Cardiac muscle cell (in vitro differentiated cells and primary cell): ENCODE measurements at places on chromosomes 12 and 14. TPM values are rescaled to one million over a fixed set of nuclear protein-coding genes. Genes with fewer than 3 reads are reported as not detected.
A peak's percentile ranks its signal among the peaks of the same experiment; 100 is the strongest.

The USP44 gene
- 0.28 and 2.2 TPM in 2 replicates for total RNA-seq

The GPR68 gene
- 0.35 and 0.42 TPM in 2 replicates for total RNA-seq

The CLEC7A gene
- not detected in 2 replicates for total RNA-seq

The IL23A gene
- 0.63 TPM in 1 of 2 replicates, not detected in the other for total RNA-seq

The IKZF4 gene
- total RNA-seq = 9.7 and 11.5 TPM in 2 replicates

The UNC79 gene
- total RNA-seq = 1.7 and 6.5 TPM in 2 replicates

The KRT2 gene
- total RNA-seq = not detected in 2 replicates

The NRL gene
- total RNA-seq = 4.2 and 6.7 TPM in 2 replicates

The NCOR2 gene
- total RNA-seq = 57.4 and 113 TPM in 2 replicates

The GPR132 gene
- 1.2 and 2.0 TPM in 2 replicates for total RNA-seq

The PRPH gene
- 0.53 and 4.0 TPM in 2 replicates for total RNA-seq

- no peaks in the 10 kb centered on the region for H3K27me3 ChIP-seq
- no peak overlapping the region for H3K27ac ChIP-seq
- no peaks in the 10 kb centered on the region for H3K4me1 ChIP-seq
- peaks cover 4% of the 10 kb centered on the region for H3K36me3 ChIP-seq
- H3K4me3 ChIP-seq = no peak overlapping the region
- peak; percentile 9 for DNase-seq
Measured at GRCh38 chr14:74035556-74035955, 16.4 kb downstream of the BBOF1 start.

GRCh38 chr12:43951286-43951685, 115.4 kb downstream of the TMEM117 start:
- DNase-seq = no peak
- no peak overlapping the region for H3K4me3 ChIP-seq
- H3K4me1 ChIP-seq = no peaks in the 10 kb centered on the region
- no peak overlapping the region for H3K27ac ChIP-seq
- no peaks in the 10 kb centered on the region for H3K27me3 ChIP-seq

DNA sequence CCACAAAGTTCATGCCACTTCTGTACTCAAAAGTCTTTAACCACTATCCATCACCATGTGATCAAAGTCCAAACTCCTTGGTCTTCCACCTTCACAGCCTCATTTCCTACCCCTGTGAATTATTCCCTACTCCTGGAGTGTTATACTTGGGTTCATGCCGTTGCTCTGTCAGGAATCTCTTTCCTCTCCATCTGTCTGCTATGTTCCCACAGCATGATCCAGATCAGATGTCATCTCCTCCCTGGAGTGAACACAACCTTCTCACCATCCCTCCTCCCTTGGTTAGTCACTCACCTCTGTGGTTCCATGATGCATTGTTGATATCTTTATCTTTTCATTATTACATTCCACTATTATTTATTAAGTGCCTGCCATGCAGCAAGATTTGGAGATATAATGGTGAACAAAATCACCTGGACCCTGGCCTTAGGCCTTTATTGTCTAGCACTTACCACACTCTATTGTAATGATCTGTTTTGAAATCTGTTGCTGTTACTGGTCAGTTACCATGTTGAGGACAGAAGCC, 22.4 kb downstream of the LACRT start:
- H3K4me3 ChIP-seq = no peak overlapping the region
- H3K27ac ChIP-seq = no peak overlapping the region
- no peaks in the 10 kb centered on the region for H3K27me3 ChIP-seq
- H3K36me3 ChIP-seq = no peaks in the 10 kb centered on the region
- no peaks in the 10 kb centered on the region for H3K4me1 ChIP-seq

GRCh38 chr12:27515671-27516070, 8.3 kb upstream of the PPFIBP1 start:
- no peak overlapping the region for H3K4me3 ChIP-seq

- no peaks in the 10 kb centered on the region for H3K4me1 ChIP-seq
- H3K27ac ChIP-seq = no peak overlapping the region
- no peak overlapping the region for H3K4me3 ChIP-seq
- H3K36me3 ChIP-seq = no peaks in the 10 kb centered on the region
- no peak for DNase-seq
Measured at GRCh38 chr12:63064080-63064479, 86.9 kb downstream of the AVPR1A start.

GRCh38 chr14:89740241-89740640, 214.3 kb downstream of the EFCAB11 start:
- no peak for DNase-seq
- H3K27me3 ChIP-seq = no peaks in the 10 kb centered on the region
- no peak overlapping the region for H3K4me3 ChIP-seq

DNA sequence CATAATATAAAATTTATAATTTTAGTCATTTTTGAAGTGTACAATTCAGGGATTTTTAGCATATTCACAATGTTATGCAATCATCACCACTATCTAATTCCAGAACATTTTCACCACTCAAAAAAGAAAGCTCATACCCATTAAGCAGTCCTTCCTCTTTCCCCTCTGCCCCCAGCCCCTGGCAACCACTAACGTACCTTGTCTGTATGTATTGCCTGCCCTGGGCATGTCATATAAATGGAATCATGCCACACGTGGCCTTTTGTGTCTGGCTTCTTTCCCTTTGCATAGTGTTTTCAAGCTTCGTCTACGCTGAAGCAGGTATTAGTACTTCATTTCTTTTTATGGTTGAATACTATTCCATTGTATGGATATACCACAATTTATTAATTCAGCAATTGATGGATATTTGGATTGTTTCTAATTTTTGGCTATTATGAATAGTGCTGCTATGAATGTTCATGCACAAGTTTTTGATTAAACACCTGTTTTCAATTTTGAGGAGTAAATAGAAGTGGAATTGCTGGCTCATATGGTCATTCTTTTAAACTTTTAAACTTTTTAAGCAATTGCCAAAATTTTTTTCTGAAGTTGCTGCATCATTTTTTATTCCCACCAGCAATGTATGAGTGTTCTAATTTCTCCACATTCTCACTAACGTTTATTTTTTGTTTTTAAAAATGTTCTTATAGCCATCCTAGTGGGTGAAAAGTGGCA, 1.6 kb upstream of the SSTR1 start:
- H3K27me3 ChIP-seq = peaks cover 66% of the 10 kb centered on the region
- H3K27ac ChIP-seq = no peak overlapping the region
- H3K36me3 ChIP-seq = no peaks in the 10 kb centered on the region
- H3K4me1 ChIP-seq = no peaks in the 10 kb centered on the region
- no peak for DNase-seq
- no peak overlapping the region for H3K4me3 ChIP-seq

DNA sequence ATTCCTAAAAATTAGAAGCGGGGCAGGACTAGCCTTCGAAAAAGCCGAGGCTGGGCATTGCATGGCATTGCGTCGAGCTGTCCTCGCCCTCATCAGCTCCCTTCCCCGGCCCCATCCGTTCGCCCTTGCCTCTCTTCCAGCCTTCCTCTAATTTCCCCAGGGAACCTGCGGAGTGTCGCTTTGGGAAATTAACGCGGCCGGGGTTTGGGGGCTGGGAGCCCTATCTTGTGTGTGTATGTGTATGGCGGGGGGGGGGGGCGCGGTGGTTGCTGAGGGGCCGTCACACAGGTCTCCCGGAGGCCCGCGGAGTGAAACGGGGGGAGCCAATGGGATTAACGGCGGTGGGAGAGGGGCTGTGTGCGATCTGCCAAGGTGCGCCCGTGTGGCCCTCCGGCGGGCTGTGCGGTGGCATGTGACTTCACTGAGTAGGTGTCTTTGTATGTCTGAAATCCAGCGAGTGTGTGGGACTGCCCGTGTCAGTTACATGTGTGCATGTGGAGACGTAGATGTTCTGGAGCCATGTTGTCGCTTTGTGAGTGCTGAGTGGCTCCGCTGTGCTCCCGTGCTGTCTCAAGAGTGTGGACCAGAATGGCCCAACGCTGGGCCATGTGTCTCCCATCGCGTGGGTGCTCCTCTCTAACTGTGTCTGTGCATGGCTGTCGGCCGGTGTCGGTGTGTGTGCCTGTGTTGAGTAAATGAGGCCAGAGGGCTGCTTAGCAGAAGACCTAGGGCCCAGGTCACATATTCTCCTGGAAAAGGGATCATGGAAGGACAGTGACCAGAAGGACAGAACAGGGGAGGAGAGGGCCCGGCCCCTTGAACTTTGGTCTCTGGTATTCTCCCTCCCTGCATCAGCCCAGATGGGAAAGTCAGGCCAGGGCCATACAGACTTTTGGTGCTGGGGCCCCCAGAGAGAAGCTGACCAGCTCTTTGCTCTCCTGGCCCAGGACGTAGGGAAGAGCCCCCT, 1.5 kb downstream of the PTMS start:
- no peaks in the 10 kb centered on the region for H3K36me3 ChIP-seq
- DNase-seq = peak; percentile 51
- peaks cover 30% of the 10 kb centered on the region for H3K4me1 ChIP-seq
- peaks cover 8% of the 10 kb centered on the region for H3K27me3 ChIP-seq
- H3K27ac ChIP-seq = peak overlapping the region; percentile 95

GRCh38 chr12:131808744-131809371, 19.3 kb upstream of the MMP17 start:
- no peak overlapping the region for H3K27ac ChIP-seq
- no peaks in the 10 kb centered on the region for H3K36me3 ChIP-seq
- DNase-seq = peak; percentile 67
- no peak overlapping the region for H3K4me3 ChIP-seq
- no peaks in the 10 kb centered on the region for H3K4me1 ChIP-seq

DNA sequence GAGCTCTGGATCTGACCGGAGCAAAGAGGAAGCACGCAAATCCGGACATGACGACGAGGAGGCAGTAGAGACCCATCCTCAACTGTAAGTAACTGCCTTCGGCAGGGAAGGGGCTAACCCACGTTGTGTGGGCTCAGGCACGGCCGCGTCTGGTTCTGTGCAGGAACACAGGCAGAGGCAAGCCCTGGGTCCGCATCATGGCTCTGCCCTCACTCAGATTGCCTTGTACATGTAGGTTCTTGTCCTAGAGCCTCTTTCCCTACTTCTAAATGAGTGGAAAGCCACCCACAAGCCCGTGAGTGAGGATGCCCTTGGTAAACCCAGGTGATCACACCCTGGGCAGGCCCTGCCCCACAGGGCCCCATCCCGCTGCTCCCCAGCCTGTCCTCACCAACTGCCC, 8.9 kb upstream of the RPLP0 start:
- no peak for DNase-seq
- peaks cover 18% of the 10 kb centered on the region for H3K36me3 ChIP-seq
- H3K4me3 ChIP-seq = no peak overlapping the region
- no peak overlapping the region for H3K27ac ChIP-seq

DNA sequence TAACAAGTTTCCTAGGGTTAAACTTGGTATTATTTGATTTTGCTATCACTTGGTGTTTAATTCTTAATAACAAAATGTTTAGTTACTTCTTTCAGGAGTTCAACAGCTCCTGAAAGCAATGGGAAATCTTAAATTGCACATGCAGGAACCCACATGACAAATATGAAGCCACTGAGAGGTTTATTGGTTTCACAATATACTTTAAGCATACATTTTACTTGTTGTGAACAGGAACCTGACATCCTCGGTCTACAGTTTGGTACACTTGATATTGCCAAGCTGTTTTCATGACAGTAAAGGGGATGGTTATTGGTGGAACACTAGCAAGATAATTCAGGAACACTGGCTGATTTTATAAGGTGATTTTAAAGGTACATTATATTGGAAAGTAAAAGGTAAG, 46.2 kb downstream of the SLC38A1 start:
- no peak overlapping the region for H3K4me3 ChIP-seq
- no peak for DNase-seq
- H3K4me1 ChIP-seq = no peaks in the 10 kb centered on the region
- H3K27me3 ChIP-seq = no peaks in the 10 kb centered on the region
- peaks cover 20% of the 10 kb centered on the region for H3K36me3 ChIP-seq

DNA sequence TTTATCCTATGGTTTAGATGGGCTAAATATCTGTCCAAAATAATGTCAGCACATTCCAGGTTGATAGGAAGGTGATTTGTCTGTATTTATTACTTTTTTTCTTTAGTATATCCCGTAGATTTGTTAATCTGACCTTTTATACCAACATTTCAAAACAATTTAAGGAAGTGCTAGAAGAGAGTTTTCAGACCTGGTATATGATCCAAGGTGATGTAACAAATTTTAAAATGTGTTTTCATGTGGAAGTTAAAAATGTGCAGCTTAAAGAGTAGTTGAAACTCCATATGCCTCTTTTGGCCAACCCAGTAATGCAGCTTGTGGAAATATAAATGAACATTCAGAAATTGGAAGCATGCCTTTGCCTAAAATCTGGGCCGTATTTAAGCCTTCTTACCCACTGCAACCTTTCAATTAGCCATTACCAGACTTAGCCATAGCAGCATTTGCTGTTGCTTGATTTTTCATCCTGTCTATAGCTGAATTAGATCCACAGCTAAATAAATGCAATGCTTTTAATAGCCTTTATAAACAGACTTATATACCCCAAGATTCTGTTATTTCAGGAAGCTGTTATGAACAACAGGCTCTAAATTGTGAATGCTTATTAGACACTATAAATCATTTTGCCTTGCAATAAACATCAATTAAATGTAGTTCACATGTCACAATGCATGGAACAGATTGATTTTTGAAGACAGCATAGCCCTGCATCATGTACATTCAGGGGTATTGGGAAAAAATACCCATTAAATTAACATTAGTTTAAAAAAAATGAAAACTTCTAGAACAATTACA, 271.2 kb downstream of the PDZRN4 start:
- no peak for DNase-seq
- no peak overlapping the region for H3K27ac ChIP-seq
- H3K4me3 ChIP-seq = no peak overlapping the region
- H3K4me1 ChIP-seq = no peaks in the 10 kb centered on the region

GRCh38 chr12:47206450-47207339, 126.9 kb upstream of the AMIGO2 start:
- H3K27ac ChIP-seq = no peak overlapping the region
- H3K27me3 ChIP-seq = no peaks in the 10 kb centered on the region
- DNase-seq = no peak

- H3K4me3 ChIP-seq = no peak overlapping the region
- no peaks in the 10 kb centered on the region for H3K4me1 ChIP-seq
- no peaks in the 10 kb centered on the region for H3K36me3 ChIP-seq
- no peak overlapping the region for H3K27ac ChIP-seq
- no peak for DNase-seq
- H3K27me3 ChIP-seq = no peaks in the 10 kb centered on the region
Measured at GRCh38 chr14:92236243-92236900, 86.6 kb upstream of the SLC24A4 start.

DNA sequence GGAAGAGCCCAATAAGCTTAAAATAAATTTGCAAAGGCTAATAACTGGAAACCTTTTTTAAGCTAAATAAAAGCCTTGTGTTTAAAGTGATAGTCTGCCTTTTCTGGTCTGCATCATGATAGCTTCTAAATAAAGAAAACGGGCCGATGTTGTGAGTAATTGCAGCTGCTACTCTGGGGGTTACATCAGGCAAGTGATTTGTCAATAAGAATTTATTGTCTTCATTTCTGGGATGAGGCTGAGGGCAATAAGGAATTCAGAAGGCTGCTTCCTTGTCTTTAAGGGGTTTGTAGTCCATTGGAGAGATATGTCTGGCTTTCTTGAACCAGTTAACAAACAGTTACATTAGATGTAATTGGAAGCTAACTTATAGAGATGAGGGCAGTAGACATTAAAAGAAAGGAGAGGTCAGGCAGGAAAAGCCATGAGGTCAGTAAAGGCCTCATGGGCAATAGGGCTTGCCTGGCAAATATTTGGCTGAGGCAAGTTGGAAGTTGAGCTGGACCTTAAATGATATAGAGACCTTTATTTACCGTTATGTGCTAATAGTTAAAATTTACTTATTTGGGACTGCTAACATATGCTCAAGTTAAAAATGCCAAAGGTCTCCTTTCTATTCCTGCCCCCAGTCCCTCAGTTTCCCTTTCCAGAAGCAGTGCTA, 85.0 kb downstream of the CRADD start:
- DNase-seq = no peak
- H3K4me1 ChIP-seq = peaks cover 31% of the 10 kb centered on the region
- no peaks in the 10 kb centered on the region for H3K27me3 ChIP-seq

- no peak overlapping the region for H3K27ac ChIP-seq
- H3K27me3 ChIP-seq = no peaks in the 10 kb centered on the region
- peaks cover 37% of the 10 kb centered on the region for H3K36me3 ChIP-seq
- no peaks in the 10 kb centered on the region for H3K4me1 ChIP-seq
- H3K4me3 ChIP-seq = no peak overlapping the region
Measured at GRCh38 chr12:112456029-112456428, 37.3 kb downstream of the PTPN11 start.
